CD4-positive, alpha-beta T cell (primary cell): ENCODE measurements at places on chromosomes 7 and 10. TPM values are rescaled to one million over a fixed set of nuclear protein-coding genes. Genes with fewer than 3 reads are reported as not detected.

Gene ZCCHC24
- total RNA-seq = 0.67 TPM

Gene ZNF467
- 4.3 TPM for total RNA-seq

GRCh38 chr10:60021361-60021760 lies 115.0 kb upstream of the CCDC6 start:
- DNase-seq = no peak

- no peak for DNase-seq
Observed at GRCh38 chr7:121620953-121621606, 225.0 kb upstream of the FAM3C start.
